ENCODE measurements at places on chromosomes 13 and 19.
A peak's percentile ranks its signal among the peaks of the same experiment; 100 is the strongest.

DNA sequence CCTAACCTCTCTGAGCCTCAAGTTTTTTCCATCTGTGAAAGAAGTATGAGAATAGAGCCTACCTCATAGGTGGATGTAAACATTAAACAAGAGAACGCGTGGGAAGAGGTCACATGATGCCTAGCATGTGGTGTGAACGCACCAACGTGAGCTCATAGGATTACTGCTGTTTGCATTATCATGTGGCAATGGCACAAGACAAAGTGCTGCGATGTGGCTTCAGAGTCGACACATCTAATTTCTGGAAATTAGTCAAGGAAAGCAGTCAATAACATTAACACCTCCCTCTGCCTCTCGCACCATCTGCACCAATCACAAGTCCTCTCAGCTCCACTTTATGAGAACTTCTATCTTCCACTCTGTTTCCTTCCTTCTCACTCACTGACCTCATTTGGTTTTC, 489.7 kb downstream of the COG6 start:
- DNase-seq: no peak

GRCh38 chr13:48346583-48346982, 43.0 kb downstream of the RB1 start:
- DNase-seq: no peak

GRCh38 chr13:44432650-44433049, 59.0 kb downstream of the SERP2 start:
- DNase-seq: no peak

DNA sequence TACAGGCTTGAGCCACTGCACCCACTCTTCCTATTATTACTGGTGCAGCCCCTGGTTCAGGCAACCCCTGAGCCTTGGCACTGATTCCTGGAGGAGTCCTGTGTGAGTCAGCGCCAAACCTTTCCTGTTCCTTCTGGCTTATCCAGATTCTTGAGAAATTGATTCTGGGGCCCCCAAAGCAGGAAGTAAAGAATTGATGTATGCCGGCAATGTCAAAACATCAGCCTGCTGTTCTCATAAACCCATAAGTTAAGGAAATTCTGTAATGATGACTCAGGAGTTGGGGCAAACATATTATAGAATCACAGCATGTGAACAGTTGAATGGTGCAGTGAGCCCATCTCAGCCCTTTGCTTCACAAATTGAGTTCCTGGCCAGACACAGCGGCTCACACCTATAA, 1.4 kb upstream of the OR7G3 start:
- DNase-seq: no peak

GRCh38 chr19:23855676-23856075, 59.0 kb upstream of the ZNF726 start:
- DNase-seq: no peak

DNA sequence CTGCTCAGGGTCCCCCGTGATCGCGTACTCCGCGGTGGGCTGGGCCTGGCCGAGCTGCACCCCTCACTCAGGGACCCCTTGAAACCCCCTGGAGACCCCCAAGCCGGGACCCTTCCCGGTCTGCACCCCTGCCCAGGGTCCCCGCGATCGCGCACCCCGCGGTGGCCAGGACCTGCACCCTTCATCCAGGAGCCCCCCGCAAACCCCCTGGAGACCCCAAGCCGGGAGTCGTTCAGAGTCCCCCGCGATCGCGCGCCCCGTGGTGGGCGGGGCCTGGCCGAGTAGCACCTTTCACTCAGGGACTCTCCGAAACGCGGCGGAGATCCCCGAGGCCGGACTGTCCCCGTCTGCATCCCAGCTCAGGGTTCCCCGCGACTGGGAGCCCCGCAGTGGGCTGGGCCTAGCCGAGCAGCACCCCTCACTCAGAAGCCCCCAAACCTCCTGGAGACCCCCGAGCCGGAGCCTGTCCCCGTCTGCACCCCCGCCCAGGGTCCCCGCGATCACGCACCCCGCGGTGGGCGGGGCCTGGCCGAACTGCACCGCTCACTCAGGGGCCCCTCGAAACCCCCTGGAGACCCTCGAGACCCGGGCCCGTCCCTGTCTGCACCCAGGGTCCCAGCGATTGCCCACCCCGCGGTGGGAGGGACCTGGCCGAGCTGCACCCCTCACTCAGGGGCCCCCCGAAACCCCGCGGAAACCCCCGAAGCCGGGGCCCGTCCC, 748 bp downstream of the LMNB2 start:
- peak; percentile 25 for DNase-seq

DNA sequence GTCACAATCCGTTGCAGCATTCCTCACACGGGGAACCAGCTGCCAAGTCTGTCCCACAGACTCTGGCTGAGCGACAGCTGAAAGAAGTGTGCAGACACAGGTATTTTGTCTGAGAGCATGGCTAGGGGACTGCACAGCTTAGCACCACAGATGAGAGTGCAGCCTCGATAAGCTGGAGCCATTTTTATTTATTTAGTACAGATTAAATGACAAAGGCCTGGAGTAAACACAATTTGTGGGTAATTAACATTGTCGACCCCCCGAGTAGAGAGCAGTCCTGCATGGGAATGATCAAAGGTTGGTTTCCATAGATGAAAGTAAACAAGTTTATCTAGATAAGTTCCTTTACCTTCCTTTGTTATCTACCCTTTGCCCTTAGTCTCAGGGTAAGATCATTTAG, 836.2 kb downstream of the DACH1 start:
- no peak for DNase-seq

- no peak for DNase-seq
These were observed 26.0 kb downstream of the OLFM4 start for GRCh38 chr13:53054569-53054968.

DNA sequence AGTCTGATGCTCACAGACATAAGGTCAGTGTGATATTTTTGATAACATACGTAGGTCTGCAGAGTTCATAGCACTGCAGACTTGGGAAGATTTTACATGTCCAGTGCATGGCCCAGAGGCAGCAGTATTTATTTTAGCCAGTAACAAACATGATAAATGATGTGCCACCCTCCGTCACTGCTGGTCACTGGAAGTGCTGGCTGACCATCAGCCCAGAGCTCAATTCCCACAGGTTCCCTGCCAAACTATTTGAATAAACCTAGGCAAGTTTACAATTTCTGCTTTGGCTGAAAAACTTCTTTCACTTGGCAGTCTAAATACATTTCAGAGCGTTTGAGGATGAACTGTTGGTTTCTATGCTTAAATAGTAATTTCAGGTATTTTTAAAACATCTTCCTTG, 135.5 kb upstream of the EDNRB start:
- no peak for DNase-seq

- DNase-seq: no peak
These were observed 2529.3 kb upstream of the PCDH20 start for GRCh38 chr13:63944911-63945310.

DNA sequence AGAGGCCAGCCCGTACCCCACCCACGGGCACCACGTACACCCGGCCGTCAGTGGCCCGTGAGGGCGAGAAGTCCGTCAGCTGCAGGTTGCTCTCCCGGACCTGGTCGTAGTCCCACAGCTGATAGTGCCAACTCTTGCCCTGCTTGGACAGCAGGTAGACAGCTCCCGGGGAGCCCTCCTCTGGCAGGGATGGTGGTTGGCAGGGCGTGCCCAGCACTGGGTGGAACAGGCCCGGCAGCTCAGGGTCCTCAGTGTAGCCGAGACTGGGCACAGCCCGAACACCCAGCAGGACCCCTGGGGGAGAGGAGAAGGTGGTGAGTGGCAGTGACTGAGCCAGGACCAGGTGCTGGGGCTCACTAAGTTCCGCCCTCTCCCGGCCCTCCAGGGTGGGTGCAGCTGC, 7.8 kb downstream of the ACTMAP start:
- no peak for DNase-seq

DNA sequence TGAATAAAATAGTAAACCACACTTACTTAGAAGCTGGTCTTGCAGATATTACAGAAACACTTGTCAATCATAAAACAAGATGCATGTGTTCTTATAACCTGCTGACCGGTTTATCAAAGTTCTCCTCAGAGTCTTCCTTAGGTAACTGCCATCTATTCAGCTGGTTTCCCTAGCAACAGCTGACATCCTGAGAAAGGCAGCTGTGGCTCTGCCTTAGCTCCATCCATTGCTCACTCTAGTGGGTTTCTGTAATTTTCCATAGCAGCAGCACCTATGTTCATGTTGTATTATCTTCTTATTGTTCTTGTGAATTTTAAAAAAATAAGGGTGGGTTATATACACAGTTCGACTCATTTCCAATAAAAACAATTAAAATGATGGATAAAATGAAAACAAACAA, 87.8 kb downstream of the RAP2A start:
- DNase-seq: no peak

- DNase-seq: no peak
These were observed 260.9 kb downstream of the COG6 start for GRCh38 chr13:39916330-39916729.

- no peak for DNase-seq
These were observed 2.2 kb downstream of the TNNT1 start for GRCh38 chr19:55146705-55147273.

DNA sequence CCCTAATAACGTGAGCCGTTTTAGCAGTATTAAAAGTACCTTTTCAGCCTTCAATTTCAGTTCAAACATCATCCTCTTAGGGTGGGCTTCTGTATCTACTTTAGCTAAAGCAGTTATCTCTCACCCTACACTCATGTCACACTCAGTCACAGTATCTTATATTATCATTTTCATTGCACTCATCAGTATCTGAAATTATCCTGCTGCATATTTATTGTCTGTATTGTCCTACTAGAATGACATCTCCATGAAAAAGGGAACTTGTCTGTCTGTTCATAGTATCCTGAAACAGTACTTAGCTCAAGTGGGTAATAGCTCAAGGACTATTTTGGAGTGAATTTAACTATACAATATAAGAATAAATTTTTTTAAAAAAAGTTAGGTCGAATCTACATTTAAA, 19.9 kb upstream of the RFC3 start:
- DNase-seq: no peak

- no peak for DNase-seq
These were observed 12.7 kb downstream of the SLC27A1 start for GRCh38 chr19:17482877-17483604.
